Mucosa of gallbladder (tissue), 1 donor: ENCODE measurements at places on chromosomes 1 and 21. TPM values are rescaled to one million over a fixed set of nuclear protein-coding genes. Genes with fewer than 3 reads are reported as not detected.
A peak's percentile ranks its signal among the peaks of the same experiment; 100 is the strongest.

PDE9A gene
- 22.8 TPM for total RNA-seq

GRCh38 chr1:39866767-39867166 lies 16.5 kb downstream of the TRIT1 start:
- no peak for DNase-seq

SH2D1B gene
- 0.12 TPM for total RNA-seq

OLFML3 gene
- 74.8 TPM for total RNA-seq

GRCh38 chr1:205449750-205450443 lies 5.9 kb downstream of the BLACAT1 start:
- DNase-seq = peak; percentile 63

NUP210L gene
- 0.06 TPM for total RNA-seq

DNA sequence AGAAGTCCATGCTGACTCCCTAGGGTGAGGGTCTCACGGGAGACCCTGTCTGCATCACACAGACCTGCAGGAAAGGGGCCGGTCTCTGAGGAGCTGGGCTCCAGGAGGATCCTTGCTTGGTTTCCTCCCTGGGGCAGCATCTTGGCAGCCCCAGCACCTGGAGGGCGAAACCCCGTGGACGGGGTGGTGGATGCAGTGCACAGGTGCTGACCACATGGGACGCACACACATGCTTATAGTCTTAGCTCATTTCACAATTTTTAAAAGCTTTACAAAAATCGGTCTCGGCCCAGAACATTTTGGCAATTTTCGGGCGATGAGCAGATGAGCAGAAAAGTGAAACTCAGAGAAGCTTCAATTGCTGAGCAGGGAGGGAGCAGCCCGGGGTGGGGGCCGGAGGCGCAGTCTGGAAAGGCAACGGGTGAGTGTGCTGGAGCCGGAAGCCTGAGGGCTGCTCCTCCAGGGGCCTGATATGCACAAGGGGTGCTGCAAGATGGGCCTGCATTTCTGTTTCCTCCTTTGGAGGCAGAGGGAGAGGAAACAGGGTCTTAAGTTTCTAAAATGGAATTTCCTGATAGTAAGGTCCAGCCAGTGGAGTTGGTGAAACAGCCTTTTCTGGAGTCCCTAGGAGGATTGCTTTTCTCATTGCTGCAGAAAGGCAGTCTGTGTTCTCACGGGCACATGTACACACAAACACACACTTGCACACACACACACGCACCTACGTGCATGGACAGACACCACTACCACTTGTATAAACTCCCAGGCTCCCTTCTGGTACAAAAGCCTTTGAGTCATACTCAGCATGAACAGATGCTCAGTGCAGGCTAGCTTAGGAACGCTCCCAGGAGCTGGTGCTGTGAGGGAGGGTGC lies 60.6 kb downstream of the SCCPDH start:
- DNase-seq = no peak

- no peak for DNase-seq
These were observed 288.0 kb downstream of the NFIA start for GRCh38 chr1:61370177-61370912.

DNA sequence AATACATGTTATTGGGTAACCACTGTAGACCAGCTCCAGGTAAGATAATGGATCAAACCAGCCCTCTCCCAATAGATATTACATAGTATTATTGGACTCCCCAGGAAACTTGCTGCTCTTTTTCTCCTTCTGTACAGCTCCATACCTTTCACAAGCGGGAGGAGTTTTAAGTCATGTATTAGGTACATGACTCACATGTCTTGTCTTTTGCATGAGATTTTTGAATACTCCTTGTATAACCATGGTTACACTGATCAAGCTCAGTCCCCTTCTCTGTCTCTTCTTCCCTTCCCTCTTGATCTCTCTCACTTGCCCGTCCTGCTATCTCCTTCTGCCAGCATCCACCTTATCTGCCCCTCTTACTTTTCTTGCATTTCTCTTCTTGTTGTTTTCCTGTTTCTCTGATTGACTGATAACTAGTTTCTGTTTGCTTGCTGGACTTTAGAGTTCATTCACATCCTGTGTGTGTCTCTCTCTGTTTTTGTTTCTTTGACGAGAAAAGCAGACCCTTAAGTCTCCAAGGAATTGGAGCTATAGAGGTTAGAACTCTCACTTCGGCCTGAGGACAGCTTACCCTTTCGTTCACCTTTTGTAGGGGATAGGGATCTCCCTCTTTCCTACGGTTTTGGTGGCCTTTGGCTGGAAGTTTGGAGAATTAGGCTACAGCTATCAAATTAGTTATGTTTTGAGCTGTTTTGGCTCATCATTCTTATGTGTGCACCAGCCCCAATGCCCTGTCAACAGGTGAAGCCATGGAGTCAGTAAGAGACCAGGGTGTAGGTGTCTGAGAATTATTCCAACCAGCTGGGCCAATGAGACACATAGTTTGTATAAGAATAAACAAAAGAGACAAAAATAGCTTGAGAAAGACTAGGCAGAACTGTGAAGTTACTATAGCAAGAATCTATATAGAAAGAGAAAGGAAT lies 49.0 kb upstream of the ASB17 start:
- DNase-seq = no peak

DNA sequence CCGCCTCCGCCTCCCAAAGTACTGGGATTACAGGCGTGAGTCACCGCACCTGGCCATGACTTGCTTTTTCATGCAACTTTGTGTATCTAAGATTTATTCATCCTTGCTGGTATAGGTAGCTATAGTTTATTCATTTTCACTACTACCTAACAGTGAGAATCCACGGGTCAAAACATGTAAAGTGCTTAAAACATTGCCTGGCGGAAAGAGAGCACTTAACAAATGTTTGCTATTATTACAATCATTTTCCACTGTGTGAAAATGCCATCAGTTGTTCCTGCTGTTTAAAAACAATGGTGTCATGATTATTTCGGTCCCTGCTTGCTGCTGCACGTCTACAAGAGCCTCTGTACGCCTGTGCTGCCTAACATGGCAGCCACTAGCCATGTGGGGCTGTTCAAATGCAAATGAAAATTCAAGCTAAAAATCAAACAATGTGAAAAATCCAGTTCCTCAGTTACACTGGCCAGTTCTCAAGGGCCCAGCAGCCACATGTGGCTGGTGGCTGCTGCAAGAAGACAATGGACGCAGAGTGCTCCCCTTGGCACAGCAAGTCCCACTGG lies 65.1 kb downstream of the CLSTN1 start:
- DNase-seq = no peak

- DNase-seq = no peak
These were observed 161.8 kb downstream of the DYRK1A start for GRCh38 chr21:37528150-37528937.

- DNase-seq = no peak
These were observed 53.3 kb downstream of the OLFML3 start for GRCh38 chr1:114032271-114033215.

DNA sequence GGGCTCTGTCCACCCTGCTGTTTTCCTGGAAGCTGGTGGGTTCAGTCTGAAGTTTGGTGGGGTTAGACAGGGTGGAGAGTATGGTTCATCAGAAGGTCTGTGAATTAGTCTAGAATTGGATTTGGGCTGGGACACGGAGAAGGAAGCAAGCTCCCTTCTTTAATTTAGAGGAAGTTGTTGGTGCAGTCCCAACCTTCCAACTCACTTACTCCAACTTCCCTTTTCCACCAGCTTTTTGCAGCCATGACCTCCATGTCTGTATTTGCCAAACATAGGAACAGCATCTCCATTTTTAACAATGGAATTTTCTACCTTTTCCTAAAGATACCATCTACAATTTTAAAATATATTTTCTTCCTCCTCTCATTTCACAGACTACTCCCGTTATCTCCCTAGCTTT lies 28.5 kb upstream of the PRELP start:
- no peak for DNase-seq

SESN2 gene
- total RNA-seq = 19.6 TPM

DNA sequence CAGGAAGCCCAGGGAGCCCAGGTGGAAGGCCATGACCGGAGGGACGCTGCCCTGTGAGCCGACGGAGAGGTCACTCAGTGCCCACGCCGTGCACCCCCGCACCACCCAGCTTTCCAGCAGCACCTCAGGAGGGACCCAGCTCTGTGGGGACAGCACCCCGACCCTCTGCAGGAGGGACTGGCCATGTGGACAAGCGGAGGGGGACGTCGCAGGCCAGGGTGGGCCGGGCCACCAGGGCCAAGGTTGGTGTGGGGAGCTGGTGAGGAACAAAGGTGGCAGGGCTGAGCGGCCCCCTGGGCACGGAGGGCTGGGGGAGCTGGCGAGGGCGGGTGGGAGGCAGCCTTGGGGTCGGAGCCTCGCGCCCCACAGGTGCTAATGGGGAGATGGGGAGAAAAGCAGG lies 22.8 kb downstream of the NADK start:
- no peak for DNase-seq

ZMYND12 gene
- total RNA-seq = 3.6 TPM

DNA sequence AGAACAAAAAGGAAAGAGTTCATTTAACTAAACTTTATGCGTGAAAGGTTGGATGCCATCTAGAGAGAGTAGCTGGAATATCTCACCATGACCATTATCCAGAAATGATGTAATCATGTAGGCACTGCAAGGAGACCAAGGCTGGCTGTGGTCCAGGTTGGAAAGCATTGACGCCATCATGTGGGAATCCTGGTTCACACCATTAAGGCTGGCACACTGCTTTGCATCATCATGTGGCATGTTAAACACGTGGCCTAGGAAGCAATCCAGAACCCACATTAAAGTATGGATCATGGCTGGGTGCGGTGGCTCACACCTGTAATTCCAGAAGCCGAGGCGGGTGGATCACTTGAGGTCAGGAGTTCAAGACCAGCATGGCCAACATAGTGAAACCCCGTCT lies 4.3 kb downstream of the ADAMTS1 start:
- peak; percentile 66 for DNase-seq

SLC44A3 gene
- total RNA-seq = 53.8 TPM

CELA2B gene
- total RNA-seq = 0.35 TPM
